ENCODE measurements at places on chromosomes 13 and 19.

GRCh38 chr13:53311561-53311960 lies 282.9 kb downstream of the OLFM4 start:
- DNase-seq = no peak

- DNase-seq = no peak
Measured at GRCh38 chr19:35727053-35727955, 9.5 kb downstream of the KMT2B start.

- peak; percentile 75 for DNase-seq
Measured at GRCh38 chr13:45340422-45341033, 455 bp downstream of the TPT1 start.

DNA sequence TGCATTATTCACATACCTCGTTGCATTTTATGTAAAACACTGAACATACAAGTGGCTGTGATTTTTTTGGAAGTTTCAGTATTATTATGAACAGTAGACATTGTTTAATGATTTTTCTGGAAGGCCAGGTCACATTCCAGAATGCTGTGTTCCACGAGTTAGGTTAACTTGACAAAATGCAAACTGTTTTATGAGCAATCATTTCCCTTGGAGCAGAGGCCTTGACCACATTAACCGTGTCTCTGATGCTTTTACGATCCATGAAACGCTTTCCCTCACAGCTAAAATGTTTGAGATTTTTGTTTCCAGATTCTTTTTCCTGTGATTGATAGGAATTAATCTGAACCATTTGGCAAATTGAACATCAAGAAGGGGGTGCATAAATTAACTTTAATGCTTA lies 57.8 kb downstream of the MBNL2 start:
- no peak for DNase-seq

DNA sequence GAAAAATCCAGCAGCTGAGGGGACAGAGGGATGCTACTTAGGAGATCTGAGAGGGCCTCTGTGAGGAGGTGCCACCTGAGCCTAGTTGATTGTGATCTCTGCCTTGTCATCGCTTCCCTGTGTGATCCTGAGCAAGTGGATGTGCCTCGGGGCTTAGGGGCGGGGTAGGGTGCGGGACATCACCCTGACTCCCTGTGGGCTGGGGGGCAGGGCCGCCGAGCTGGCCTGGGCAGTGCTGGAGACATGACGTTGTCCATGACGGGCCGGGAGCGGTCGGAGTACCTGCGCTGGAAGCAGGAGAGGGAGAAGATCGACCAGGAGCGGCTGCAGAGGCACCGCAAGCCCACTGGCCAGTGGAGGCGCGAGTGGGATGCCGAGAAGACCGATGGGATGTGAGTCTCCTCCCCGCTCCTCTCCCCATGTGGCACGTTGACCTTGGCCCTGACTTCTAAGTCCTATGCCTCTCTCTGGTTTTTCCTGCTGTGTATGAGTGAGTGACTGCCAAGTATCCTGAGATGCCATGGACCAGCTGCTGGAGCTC lies 8.2 kb upstream of the INAFM1 start:
- no peak for DNase-seq

GRCh38 chr13:91158017-91158395 lies 189.5 kb upstream of the MIR17HG start:
- DNase-seq = no peak

- peak; percentile 83 for DNase-seq
Measured at GRCh38 chr19:1853295-1854038, 5.2 kb upstream of the REXO1 start.

DNA sequence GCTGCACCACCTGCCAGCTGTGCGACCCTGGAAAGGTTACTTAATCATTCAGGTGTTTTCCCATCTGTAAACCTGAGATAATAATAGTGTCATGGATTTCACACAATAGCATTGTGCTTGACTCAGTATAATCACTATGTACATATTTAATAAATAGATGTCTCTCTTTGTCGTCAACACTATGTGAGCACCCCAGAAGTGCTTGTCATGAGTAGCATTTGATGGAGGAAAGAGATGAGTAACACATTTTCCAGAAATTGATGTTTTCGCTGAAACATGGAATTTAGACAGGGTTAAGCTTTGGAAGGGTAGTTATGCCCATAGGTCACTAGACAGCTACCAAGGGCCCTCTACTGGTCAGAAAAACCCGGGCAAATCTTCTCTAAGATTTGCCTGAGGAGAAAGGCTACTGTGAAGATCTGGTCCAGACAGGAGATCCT lies 9.5 kb upstream of the MBNL2 start:
- DNase-seq = no peak

GRCh38 chr13:20960663-20961309 lies 58.2 kb upstream of the XPO4 start:
- DNase-seq = no peak

GRCh38 chr13:109720758-109721184 lies 65.6 kb downstream of the IRS2 start:
- DNase-seq = no peak

GRCh38 chr19:2425622-2426581 lies 1.5 kb downstream of the TIMM13 start:
- DNase-seq = no peak

GRCh38 chr13:46179491-46179908 lies 2.5 kb downstream of the LCP1 start:
- DNase-seq = peak; percentile 52

DNA sequence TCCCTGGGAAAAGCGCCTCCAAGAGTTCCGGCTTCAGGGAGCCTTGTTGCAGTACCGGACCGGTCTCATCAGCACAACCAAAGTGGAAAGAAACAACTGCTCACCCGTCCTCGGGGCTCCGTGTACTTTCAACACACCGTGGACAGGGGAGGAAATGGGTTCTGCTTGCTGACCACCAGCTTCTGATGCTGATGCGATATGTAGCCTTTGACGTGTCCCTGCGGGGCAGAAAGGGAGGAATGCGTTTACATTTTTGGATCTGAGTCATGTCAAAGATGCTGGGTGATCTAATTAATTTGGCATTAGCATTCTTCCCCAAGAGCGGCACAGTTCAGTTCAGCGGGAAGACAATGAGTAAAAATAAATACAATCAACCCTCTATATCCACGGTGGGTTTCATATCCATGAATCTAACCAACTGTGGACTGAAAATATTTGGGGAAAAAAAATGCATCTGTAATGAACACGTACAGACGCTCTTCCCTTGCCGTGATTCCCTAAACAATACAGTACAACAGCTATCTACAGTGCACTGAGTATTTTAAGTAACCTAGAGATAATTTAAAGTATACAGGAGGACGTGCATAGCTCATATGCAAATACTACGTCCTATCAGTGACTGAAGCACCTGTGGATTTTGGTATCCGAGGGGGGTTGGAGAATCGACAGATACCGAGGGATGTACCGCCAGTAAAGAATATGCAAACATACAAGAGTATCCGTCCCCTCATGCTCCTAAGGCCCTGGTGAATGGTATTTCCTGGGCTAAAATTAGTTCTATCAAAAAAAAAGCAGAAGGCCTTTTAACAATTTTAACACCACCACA lies 19.8 kb downstream of the PROZ start:
- no peak for DNase-seq

DNA sequence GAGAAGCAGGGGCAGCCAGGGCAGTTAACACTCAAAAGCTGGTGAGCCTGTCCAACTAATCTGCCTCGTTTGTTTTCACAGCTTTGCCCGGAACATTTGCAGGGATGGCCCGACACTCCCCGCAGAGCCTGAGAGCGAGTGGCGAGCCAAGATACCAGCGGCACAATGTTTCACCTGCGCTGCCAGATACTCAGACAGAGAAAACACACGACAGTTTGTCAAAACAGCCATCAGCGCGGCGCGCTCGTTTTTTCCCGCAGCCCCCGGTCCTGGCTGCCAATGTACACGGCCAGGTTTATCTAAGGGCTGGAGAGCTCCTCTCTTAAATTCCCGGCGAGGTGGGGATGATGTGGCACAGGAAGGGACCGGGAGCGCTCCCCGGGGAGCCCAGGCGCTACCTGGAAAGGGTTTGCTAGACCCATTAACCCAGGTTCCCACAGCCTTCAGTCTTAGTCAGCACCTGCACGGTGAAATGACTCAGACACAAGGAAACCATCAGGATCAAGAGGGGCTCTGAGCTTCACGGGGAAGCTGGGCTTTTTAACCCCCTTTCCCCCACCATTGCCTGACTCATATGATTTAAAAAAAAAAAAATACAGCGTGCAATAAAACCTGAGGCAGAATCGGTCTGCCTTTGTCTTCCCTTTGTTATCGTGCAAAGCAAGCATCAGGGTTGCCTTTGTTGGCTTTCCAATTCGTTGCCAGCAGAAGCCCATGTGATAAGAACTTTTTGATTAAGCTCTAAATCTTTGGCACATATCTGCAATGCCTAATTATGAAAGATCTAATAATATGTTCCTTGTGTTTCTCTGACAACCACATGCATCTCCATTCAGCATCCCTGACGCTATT lies 186.2 kb downstream of the EFNB2 start:
- no peak for DNase-seq

DNA sequence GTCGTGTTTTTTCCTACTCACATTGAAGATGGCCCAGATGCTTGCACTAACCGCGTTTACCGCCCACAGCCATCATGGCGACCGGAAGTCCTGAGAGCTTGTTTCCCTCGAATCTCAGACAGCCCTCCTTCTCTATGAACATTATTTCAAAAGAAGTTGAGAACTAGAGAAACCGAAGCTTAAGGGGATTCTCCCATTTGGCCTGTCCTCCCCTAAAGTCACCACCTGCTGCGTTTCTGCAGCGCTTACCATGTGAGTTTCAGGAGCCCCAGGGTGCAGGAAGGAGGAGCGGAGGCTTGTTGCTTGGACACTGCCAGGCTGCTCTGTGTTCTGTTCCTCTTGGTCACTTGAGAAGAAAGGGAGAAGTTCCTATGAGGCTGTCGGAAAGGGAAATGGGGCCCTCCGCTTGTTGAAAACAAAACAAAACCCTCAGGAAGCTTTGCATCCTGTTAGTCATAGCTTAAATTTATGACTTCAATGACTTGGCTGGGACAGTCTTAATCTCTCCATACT lies 6.2 kb downstream of the CARD8 start:
- DNase-seq = peak; percentile 55

DNA sequence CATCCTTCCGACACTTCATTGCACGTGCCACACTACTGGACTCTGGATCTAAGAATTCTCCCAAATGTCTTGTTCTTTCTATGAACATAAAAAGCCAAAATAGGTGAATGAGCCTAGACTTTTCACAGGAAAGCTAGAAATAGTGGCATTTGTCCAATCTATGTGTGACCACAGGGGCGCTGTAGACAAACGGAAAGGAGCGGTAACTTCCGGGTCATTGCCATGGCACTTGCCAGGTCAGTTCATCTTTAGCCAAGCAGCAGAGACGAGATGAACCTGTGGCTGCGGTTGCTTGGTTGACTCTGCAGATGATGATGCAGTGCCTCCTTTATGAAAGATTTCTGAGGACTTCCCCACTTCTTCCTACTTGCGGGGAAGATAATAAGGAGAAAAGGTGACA lies 65.6 kb downstream of the ADGRE1 start:
- no peak for DNase-seq

DNA sequence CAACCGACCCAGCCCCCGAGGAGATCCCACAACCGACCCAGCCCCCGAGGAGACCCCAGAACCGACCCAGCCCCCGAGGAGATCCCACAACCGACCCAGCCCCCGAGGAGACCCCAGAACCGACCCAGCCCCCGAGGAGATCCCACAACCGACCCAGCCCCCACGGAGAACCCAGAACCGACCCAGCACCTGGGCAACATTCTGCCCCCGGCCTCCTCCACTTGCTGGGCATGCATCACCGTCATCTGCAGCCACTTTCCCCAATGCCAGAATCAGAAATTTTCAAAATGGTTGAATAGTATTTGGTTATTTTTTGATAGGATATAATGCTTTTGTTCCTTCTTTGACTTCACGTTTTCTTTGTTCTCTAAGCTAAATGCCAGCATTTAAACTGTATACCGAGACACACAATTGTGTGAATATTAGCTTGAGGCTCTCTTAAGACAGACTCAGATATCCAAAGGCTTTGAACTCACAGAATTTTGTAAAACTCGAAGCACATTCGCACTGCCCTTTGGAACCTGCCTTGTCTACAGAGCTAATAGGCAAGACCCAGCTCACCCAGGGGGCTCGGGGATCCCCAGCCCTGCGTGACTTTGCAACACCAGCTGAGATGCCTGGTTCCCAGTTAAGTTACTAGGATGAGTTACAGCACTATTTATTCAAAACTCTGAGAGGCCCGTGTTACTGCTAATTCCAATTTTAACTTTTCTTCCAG lies 15.5 kb upstream of the RASA3 start:
- DNase-seq = no peak

DNA sequence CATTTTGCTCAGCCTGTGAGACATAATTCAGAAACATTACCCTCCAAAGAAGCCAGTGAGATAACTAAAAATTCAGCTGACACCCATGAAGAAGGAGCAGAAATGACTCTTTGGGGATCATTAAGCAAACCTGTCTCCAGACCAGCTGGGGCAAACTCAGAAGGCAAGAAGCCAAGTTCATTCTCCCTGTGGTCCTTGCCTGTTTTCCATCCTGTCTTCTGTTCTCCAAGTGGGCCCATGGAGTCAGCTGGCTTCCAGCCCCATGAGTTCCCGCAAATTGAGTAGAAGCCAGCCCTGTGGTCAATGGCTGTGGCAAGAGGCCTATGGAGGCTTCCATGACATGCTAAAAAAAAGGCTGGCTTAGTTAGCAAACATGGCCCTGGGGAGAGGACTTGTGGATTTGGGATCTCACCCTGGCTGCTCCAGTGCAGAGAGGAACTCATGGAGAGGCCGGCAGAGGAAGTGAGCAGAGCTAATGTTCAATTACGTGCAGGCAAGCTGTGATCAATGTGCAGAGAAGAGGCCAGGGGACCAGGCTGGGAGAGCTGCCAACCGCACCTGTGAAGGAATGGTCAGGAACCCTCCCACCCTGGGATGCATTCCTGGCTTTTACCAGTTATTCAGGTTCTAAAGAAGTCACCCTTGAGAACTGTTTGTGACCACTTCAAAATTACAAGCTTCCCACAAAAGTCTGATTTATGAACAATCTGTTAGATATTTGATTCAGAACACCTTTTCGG lies 229.1 kb downstream of the TSHZ3 start:
- no peak for DNase-seq

GRCh38 chr19:36257520-36257876 lies 42.6 kb downstream of the ZNF146 start:
- DNase-seq = no peak

- DNase-seq = no peak
Measured at GRCh38 chr13:50451609-50452008, 391.9 kb downstream of the DLEU7 start.

Data from effector memory CD8-positive, alpha-beta T cell (primary cell).